ENCODE measurements at places on chromosomes 1 and 21. TPM values are rescaled to one million over a fixed set of nuclear protein-coding genes. Genes with fewer than 3 reads are reported as not detected.

DNA sequence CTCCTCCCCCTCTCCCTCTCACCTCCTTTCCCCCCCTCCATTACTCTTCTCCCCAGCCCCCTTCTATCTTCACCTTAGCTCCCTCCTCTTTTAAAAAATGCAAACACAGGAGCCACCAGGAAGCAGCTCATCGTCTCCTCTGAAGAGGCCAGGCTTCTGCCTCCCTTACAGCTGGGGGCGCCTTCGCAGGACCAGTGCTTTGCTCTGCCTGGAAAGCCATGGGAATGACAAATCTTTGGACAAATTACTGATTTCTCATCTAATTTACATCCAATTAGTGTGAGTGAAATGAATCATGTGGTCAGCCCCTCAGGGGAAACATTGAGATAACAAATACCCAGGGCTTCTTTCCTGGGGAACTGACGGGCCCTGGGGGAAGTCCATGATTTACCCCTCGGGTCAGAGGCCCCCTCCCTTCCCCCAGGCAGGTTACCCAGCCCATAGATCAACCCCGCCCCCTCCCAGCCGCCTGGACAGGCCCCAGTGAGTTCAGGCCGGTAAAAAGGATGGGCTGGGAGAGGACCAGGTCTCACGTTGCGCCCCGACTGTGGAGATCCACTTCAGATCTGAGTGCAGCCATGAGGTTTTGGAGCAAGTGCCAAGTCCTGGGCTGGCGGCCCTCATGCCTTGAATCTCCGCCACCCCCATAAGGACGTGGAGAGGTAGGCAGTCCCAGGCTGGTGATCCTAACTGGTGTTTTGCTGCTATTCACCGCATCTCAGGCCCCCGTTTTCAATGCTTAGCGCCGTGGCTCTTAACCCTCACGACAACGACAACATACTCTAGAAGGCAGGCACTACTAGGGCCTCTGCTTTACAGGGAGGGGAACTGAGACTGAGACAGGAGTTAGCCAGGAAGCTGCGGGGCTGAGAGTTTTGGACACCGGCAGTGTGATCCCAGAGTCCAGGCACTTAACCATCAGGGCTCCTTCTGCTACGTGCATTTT is 300.8 kb downstream of the RRAGC start:
- DNase-seq = no peak

Gene TRIM67
- not detected for total RNA-seq

Gene AMY2B
- 21.0 TPM for total RNA-seq

DNA sequence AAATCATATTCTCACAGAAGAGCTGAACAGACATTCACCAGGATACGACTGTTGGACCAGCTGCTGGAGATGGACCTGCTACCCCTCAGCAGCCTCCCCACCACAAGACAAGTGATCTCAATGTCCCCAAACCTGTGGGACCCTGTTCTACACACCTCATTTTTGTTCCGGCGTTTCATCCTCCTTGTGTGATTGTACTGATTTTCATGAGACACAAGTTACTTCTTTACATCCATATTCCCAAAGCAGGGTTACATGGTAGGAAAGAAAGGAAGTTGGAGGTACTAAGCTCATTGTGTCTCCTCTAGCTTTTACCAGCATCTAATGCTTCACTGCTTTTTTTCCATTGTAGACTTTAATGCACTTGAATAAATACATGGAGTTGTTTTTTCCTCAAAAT is 8.7 kb downstream of the ADAMTS1 start:
- DNase-seq = no peak

GRCh38 chr1:99051611-99052283 is 47.1 kb upstream of the PLPPR5 start:
- DNase-seq = no peak

- no peak for DNase-seq
Observed at GRCh38 chr1:205583461-205584130, 48.2 kb downstream of the ELK4 start.

- no peak for DNase-seq
Observed at GRCh38 chr1:15663925-15664324, 20.2 kb upstream of the PLEKHM2 start.

Gene C1orf21
- 45.6 TPM for total RNA-seq

Data from left ventricle myocardium superior (tissue), 1 donor.